EH (cell line): ENCODE measurements at places on chromosomes 11 and 22.

- no peak for DNase-seq
Observed at GRCh38 chr11:114551060-114551459, 8.6 kb downstream of the NXPE1 start.

- peak; percentile 96 for DNase-seq
Observed at GRCh38 chr11:14411818-14412217, 52.8 kb upstream of the RRAS2 start.

DNA sequence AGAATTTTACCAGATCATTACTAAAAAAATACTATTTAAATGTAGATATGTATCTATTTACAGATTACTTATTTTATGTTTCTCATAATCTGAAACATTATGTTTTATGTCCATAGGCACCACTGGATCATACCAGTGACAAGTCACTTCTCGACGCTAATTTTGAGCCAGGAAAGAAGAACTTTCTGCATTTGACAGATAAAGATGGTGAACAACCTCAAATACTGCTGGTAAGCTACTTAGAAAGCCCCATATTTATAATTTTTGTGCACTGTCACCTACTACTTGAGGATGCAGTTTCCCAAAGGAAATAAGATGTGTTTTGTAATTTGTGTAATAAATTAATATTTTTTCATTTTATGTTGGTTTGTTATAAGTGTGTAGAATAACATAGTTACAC is 42.6 kb downstream of the USP47 start:
- no peak for DNase-seq

DNA sequence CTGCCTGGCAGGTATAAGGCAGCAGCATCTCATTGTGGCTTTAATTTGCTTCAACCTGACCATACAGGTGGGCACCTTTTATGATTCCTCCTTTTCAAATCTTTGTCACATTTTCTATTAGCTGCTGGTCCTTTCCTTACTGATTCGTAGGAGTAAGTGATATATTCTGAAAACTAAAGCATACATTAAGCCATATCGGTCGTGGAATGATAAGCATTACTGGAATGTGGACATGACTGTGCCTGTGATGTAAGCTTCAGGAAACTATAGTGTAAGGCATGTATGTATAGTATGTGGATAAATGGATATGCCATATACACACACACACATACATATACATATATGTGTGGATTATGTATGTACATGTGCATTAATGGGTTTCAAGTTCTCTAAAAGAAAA is 20.8 kb downstream of the YPEL1 start:
- peak; percentile 20 for DNase-seq

DNA sequence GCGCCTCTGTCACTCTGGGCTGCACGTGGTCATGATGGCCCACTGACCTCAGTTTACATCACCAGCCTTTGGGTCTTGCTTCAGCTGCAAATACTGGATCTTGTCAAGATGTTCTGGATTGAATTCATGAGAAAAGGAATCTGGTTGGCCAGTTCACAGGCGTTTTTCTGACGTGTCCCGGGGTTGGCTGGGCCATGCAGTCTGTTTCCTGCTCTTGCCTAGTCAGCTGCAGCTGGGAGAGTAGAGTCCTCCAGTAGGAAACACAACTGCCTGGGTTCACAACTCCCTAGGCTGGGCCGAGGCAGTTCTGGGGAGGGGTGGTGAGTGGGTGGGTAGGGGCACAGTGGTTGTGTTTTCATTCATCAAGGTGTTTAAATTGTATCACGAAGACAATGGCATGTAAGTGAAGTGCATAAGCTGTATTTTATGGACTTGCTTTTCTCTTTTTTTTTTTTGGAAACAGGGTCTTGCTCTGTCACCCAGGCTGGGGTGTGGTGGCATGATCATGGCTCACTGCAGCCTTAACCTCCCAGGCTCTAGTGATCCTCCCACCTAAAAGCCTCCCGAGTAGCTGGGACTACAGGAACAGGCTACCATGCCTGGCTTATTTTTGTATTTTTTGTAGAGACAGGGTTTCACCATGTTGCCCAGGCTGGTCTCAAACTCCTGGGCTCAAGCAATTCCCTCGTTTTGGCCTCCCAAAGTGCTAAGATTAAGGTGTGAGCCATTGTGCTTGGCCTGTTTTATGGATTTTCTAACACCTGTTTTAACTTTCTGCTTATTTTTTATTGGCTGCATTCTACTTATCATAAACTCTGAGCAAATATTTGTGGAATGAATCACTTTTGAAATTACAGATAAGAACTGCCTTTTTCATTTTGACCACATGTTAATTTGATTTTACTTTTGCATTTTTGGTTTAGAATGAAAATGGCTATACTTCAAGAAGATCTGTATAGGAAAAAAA is 54.0 kb upstream of the PITPNB start:
- peak; percentile 29 for DNase-seq

- DNase-seq: no peak
Observed at GRCh38 chr11:292211-293121, 3.5 kb downstream of the PGGHG start.

DNA sequence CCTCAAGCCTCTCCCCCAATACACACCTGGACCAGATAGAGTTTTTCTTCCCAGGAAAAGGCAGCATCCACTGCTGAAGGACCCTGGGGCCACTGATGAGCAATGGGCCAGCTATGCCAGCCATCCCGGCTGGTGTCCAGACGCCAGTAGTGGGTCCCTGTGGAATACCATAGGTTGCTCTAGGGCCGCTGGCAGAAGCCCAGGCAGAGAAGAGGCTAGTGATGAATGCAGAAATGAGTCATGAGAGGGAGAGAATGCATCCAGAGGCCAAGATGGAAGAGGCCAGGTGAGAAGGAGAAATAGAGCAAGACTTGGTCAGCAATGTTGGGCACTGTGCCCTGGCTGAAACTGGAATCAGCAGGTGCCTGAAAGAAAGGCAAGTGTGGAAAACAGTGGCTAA is 8.9 kb downstream of the HPX start:
- DNase-seq: peak; percentile 93

GRCh38 chr11:99934008-99934407 is 753.1 kb upstream of the ARHGAP42 start:
- DNase-seq: no peak

GRCh38 chr11:67288198-67288451 is 978 bp upstream of the ANKRD13D start:
- DNase-seq: no peak

DNA sequence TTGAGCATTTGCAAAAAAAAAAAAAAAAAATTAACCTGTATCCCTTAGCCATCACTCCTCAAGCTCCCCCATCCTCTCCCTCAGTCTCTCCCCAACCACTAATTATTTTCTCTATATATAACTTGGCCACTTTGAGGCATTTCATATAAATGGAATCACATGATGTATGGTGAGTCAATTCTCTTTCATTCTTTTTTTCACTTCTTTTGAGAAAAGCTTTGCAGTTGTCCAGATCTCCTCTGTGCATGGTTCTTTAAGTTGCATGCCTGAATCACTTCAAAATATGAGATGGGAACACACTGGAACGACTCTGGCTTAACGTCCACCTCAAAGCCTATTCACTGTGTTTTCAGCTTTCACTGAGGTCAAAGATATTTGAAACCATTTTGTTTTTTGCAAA is 40.7 kb downstream of the SHANK2 start:
- DNase-seq: no peak

DNA sequence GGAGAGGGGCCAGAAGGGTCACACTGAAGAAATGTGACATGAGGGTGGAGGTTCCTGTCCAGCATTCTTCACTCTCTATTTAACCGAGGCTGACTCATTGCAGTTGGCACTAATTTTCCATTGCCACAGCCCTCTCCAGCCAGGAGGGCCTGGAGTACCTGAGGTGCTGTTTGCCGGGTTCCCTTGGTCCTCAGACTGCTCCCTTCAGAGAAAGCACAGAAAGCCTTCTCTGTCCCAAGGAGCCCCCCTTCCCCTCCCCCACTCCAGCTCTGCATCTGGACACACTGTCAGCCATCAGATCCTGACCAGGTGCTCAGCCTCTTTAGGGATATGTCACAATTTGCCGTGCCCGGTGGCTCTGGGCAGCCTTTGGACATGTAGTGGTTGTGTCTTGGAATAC is 3.2 kb upstream of the C11orf91 start:
- DNase-seq: peak; percentile 52

- no peak for DNase-seq
Observed at GRCh38 chr11:79857377-79858214, 416.8 kb upstream of the TENM4 start.

DNA sequence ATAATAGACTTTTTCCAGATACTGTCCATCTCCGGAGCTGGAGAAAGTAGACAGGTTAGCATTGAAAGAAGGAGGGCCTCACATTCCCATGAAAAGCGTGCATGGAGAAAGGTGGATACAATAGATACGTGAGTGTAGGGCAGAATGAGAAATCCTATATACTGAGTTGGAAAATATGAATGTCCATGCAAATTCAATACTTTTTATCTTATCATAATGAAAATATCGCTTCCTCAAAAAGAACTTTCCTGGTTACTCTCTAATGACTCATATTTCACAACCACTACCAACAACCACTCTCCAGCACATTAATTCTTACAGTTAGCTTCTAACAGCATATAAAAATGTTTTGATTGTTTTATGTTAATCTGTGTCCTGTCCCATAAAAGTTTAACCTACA is 22.0 kb upstream of the MS4A6A start:
- no peak for DNase-seq

DNA sequence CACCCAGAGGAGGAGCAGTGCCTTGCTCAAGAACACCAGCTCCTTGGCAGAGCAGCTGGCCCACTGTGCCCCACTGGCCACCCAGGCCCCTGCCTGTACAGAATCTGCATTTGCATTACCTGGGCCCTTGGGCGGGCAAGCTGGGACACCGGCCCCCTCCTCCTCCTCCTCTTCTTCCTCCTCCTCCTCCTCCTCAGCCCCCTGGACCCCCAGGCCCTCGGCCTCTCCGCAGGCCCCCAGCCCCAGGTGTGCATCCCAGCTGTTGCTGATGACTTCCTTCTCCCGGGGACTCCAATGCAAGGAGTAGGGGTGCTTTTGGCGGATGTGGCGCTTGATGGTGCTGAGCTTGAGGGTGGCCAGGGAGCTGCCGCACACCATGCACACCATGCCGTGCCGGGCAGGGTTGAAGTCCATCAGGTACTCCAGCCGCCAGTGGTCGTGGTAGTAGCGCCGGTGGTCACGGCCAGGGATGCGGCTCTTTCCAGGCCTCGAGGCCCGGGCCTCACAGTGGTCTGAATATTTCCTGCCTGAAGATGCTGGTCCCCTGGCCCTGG is 2.8 kb downstream of the ZFTA start:
- no peak for DNase-seq

GRCh38 chr11:66686100-66686785 is 8.6 kb upstream of the RBM4B start:
- DNase-seq: no peak

GRCh38 chr11:36475192-36475591 is 34.9 kb downstream of the TRAF6 start:
- peak; percentile 46 for DNase-seq

- peak; percentile 21 for DNase-seq
Observed at GRCh38 chr22:26941896-26942636, 284.7 kb downstream of the MIAT start.

- no peak for DNase-seq
Observed at GRCh38 chr11:2271327-2272227, 1.2 kb upstream of the ASCL2 start.

DNA sequence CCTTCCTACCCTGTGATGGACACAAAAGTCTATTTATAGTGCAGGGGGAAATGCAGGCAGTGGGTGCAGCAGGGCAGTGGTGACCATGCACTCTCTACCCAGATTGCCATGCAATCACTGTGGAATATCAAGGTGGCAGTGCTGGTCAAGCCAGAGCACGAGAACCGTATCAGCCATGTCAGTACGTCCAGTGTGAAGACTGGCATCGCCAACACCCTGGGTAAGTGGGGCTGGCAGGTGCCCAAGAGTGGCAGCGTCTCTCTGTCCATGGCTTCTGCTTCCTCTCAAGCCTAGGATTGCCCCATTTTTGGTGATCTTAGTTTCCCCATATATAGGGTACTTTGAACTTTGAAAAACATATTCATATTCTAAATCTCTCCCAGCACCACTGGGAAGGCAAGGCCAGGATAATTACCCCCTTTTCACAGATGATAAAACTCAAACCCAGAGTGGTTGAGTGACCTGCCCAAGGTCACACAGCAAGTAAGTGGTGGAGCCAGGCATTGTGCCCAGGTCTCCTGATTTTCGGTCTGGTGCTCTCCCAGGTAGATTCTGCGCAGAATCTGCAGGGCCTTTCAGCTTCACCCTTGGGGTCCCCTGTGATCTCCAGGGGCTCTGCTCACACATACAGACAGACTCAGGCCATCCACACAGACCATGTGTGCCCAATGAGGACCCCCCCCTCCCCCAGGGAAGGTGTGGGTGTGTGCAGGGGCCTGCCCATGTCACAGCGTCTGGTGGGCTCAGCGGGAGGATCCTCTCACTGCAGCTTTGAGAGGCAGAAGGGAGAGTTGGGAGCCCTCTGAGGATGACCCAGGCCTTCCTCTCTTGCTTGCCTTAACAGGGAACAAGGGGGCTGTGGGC is 7.1 kb downstream of the INPPL1 start:
- DNase-seq: no peak

DNA sequence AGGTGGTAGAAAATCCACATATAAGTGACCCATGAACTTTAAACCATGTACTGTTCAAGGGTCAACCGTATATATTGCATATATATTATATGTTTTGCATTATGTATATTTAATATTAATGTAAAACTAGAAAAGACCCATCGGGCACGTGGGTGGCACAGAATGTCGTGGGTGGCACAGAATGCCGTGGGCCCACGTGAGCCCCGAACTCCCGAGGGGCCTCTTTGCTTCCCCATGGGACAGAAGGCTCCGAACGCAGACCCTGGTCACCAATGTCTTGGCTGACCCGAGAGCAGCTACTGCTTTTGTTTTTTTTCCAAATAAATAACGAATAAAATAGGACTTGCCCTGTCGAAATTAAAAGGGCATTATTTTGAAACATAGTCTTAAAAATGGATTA is 415.4 kb downstream of the BRD1 start:
- no peak for DNase-seq

DNA sequence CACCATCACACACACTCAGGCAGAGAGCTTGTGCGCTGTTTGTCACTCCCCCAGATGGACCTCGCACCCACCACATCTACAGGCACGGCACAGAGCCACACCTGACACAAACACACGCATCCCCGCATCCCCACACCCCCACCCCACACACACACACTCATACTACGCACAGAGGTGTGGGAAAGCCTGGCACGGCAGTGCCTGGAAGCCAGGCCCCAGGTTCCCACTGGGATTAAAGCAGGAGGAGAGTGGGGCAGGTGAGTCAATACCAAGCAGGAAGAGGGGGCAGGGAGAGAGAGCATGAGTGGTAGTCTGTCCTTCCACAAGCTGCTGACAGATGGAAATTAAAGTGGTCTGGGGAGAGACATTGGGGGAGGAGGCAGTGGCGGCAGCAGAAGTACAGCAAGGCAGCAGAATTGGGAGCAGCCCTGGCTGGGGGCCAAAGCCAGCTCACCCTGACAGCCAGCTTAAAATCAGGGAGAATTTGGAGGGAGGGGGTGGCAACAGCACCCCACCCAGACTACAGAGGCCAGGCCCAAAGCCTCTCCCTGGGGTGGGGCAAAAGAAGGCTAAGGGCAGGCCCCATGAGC is 20.7 kb downstream of the TNKS1BP1 start:
- DNase-seq: no peak

DNA sequence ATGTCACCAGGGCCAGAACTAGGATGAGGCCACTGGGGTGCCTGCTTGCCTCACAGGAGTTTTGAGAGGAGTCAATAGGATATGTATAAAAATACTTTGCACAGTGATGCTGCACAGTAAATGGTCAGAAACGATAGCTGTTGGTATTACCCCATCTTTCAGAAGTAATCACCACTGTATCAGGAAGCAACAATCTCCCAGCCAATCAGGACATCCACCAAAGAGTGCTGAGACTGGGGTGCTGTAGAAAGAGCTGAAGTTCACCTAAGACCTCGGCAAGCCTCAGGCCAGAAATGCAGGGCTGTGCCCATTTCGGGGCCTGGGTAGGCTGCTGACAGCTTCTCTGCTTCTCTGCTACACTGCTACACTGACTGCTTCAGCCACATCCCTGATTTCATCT is 17.4 kb downstream of the LMO2 start:
- no peak for DNase-seq
